ENCODE measurements at places on chromosomes 1 and 21.

DNA sequence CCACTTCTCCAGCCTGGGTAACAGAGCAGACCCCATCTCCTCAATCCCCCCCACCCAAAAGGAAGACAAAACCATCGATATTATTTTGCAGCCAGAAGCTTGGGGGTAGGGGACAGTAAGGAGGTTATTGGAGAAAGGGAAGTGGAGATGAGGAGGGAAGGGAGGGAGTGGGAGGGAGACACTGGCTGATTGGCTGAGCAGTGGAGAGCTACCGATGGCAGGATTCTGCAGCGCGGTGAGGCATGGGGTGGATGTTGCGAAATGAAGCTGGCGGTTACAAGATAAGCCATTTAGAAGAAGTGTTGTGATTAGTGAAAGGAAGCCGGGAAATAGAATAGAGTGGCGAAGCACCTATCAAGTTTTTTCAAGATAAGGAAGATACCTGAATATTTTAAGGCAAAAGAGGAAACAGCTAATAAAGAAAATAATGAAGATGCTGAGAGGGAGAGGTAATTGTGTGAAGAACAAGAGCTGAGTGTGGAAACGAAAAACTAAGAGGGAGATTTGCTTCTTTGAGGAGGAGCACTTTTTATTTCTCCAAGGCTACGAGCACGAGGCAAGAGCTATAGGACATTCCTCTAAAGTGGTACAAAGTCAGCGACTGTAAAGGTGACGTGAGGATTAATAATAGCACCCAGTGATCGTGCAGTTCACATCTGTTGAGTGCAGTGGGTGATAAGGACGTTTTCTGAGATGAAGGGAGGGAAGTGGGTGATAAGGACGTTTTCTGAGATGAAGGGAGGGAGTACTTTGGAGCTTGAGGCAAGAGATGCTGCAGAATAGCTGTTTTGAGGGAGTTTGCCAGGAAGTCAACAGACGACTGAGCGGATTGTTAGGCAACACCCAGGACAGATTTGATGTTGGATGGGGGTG is 103.2 kb upstream of the KIF26B start:
- DNase-seq: no peak

GRCh38 chr21:44013380-44014088 is 1.4 kb downstream of the TRAPPC10 start:
- DNase-seq: no peak

GRCh38 chr21:45655124-45655523 is 11.6 kb downstream of the PCBP3 start:
- DNase-seq: no peak

GRCh38 chr1:59158321-59158720 is 138.6 kb upstream of the FGGY start:
- no peak for DNase-seq

GRCh38 chr1:188689542-188689941 is 1788.1 kb downstream of the BRINP3 start:
- no peak for DNase-seq

All from stimulated activated CD8-positive, alpha-beta memory T cell treated with anti-CD3 and anti-CD28 coated beads, Interleukin-2, amount 100 ng/mL, for 1 hour (primary cell).